H7 (cell line): ENCODE measurements at places on chromosomes 1 and 21. TPM values are rescaled to one million over a fixed set of nuclear protein-coding genes. Genes with fewer than 3 reads are reported as not detected.

GRCh38 chr1:207810606-207811295 is 58.9 kb downstream of the CD46 start:
- DNase-seq: peak; percentile 26

DNA sequence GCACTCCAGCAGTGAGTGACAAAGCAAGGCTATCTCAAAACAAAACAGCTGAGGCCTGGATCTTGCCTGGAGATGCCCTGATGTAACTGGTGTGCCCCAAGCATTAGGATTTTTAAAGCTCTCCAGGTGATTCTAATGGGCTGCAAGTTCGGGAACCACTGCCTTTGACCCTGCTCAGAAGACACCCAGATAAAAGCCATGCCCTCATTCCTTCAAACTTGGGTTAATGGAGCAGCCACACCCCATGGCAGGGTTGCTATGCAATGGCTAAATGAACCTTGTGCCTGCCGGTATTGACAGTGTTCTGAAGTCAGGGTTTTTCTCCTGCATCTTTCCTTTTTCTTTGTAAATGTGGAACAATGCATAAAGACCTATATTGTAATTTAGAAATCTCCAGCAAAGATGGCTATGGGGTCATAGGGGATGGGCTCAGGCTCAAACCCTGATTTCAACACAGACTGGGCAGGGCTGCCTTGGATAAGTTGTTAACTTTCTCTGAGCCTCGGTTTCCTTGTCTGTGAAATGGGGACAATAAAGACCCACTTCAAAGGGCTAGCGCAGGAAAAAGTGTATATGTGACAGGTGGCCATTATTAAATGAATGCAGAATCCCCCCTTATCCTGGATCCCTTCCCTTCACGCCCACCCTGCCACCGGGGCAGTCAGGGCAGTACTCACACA is 453 bp downstream of the TFF3 start:
- peak; percentile 10 for DNase-seq

GRCh38 chr1:16250524-16251251 is 13.7 kb upstream of the CPLANE2 start:
- DNase-seq: no peak

PTGS2 gene
- 0.38 and 1.7 TPM in 2 replicates for total RNA-seq
